CD8-positive, alpha-beta memory T cell (primary cell): ENCODE measurements at places on chromosomes 7 and 10.
A peak's percentile ranks its signal among the peaks of the same experiment; 100 is the strongest.

GRCh38 chr10:29998142-29998808 lies 61.1 kb downstream of the JCAD start:
- DNase-seq: peak; percentile 54

DNA sequence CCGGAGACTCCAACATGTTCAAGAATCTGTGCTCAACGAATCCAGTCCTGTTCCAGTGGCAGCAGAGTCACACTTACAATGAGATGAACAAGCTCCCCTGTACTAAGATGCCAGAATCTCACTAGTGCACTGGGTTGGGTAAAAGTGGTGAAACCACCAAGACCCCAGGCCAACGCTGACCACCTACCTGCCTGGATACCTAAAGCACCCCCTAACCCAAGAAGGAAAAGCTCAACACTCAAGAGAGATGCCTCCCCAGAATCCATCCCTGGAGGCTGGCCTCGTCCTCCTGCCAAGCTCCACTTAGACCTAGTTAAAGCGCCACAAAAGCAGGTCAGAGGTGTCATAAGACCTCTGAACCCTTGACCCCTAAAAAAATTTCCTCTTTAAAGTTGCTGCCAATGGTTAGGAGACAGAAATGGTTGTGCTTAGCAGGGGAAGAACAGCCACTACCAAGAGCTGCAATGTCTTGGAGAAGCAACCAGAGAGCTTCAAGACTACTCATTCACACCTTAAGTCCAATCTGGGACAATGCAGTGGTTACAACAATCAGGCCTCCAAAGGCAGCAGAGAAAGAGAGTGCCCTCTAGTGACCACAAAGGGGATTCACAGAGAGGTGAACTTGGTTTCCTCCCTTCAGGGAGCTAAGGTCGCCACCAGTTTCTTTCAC lies 94.6 kb upstream of the MACROH2A2 start:
- no peak for DNase-seq

DNA sequence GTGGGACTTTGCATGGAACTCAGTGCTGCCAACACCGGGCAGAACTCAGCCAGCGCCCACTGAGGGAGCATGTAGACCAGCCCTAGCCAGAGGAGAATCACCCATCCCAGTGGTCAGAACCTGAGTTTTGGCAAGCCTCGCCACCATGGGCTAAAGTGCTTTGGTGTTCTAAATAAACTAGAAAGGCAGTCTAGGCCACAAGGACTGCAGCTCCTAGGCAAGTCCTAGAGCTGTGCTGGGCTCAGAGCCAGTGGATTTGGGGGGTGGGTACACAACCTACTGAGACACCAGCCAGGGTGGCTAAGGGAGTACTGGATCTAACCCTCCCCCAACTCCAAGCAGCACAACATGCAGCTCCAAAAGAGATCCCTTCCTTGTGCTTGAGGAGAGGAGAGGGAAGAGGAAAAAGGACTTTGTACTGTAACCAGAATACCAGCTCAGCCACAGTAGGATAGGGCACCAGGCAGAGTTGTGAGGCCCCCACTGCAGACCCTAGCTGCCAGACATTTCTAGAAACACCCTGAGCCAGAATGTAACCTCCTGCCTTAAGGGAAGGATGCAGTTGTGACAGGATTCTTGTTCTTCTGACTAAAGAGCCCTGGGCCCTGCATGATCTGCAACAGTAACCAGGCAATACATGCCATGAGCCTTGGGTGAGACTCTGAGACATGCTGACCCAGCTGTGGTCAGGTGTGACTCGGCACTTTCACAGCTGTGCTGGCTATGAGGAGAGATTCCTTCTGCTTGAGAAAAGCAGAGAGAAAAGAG lies 24.4 kb downstream of the GSDME start:
- DNase-seq: no peak

GRCh38 chr10:102752934-102753664 lies 9.4 kb downstream of the WBP1L start:
- DNase-seq: no peak

- no peak for DNase-seq
These were observed 57.8 kb downstream of the EVX1 start for GRCh38 chr7:27300421-27300820.

GRCh38 chr7:85776691-85777345 lies 590.0 kb upstream of the SEMA3D start:
- no peak for DNase-seq

DNA sequence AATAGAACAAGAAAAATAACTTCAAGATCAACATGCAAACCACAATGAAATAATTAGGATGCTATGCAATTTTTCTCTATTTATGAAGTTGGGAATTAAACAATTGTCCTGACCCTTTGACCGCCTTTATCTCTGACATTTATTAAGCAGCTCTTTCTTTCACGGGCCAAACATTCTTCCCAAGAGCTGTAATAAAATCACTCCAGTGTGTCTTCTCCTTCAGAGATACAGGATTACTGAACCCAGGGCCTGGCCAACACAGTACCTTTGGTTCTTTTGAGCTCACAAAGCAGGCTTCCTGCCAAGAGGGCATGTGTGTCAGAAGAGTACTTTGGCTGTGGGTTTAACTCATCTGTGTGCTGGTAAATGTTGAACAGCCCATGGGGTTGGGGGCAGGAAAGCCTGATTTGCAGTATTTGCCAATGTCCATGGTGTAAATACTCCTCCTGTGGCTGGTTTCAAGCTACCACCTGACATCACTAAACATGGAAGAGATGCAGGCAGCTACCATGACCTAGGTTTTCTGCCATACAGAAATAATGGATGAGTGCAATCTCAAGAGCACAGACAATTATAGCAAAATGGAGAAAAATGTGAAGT lies 121.7 kb downstream of the FANK1 start:
- DNase-seq: no peak

- no peak for DNase-seq
These were observed 13.6 kb upstream of the SMC3 start for GRCh38 chr10:110553905-110554304.

GRCh38 chr10:72235544-72236279 lies 19.6 kb upstream of the ASCC1 start:
- DNase-seq: no peak

GRCh38 chr7:45001138-45001694 lies 1.2 kb downstream of the CCM2 start:
- peak; percentile 42 for DNase-seq

DNA sequence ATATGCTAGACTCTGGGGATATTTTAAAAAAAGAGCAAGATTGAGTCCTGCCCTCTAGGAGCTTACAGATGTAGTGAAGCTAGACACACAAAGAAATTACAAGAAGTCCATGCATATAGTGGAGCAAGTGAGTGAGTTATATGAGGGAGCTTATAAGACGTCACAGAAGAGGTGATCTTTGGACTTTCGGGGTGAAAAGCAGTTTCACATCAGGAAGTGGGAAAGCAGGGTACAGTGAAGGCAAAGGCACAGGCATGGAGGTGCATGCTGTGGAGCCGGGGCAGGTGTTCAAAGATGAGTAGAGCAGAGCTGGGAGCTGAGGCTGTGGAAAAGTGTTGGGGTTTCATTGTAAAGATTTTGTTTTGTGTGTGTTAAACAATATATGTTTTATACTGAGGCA lies 38.5 kb upstream of the EXOC6 start:
- DNase-seq: no peak
